DMS153 (cell line): ENCODE measurements at places on chromosomes 3 and 15.

DNA sequence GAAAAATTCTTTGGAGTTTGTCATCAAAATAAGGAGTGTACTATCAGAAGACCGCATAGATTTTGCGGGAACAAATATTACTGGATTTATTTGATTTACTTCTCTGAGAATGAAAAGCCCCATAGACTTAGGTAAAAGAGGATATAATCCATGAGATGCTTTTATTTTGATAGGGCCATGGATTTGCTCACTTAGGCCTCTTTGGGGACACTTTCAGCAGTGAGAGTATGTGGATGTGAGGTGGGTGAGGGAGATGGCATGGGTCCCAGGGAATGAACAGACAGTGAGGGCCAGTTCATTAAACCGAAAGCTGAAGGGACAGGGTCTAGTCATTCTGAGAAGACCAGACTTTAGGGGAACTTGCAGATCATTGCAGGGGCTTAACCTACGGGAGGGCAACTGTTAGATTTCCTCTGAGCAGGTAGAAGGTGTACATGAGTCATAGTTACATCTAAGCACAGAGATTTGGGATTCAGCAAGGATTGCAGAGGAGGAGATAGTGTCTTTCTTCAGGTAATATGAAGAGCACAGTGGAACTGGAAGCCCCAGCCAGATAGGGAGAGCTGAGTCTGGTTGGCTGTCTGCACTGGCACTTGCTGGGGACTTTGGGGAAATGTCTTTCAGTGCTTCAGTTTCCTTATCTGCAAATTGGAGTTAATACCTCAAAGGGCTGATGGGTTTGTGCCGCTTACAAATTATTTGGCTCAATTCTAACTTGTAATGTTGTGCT is 30.8 kb downstream of the SH3GL3 start:
- no peak for DNase-seq

DNA sequence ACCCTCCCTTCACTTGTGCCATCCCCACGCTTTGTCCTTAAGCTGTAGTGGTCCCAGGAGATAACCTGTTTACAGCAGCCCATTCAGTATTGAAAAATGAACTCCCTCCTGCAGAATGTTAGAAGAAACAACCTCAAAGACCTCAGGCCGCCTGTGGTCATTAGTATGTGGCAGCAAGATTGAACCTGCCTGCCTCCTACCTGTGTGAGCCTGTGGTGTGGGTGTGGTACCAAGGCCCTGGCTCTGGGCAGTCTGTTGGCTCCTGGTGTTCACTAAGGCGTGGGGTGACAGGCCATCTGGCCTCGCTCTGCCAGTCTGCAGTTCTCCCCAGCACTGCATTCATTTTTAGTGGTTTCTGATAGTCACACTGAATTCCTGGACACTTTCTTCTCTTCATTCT is 21.0 kb downstream of the LSM3 start:
- DNase-seq: no peak

DNA sequence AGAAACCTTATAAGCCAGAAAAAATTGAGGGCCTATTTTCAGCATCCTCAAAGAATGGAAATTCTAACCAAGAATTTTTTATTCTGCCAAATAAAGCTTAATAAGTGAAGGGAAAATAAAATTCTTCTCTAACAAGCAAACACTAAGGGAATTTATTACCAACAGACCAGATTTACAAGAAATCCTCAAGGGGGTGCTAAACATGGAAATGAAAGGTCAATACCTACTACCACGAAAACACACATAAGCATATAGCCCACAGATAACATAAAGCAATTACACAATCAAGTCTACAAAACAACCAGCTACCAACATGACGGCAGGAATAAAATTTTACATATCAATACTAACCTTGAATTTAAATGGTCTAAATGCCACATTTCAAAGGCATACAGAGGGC is 883.5 kb downstream of the SI start:
- DNase-seq: no peak

DNA sequence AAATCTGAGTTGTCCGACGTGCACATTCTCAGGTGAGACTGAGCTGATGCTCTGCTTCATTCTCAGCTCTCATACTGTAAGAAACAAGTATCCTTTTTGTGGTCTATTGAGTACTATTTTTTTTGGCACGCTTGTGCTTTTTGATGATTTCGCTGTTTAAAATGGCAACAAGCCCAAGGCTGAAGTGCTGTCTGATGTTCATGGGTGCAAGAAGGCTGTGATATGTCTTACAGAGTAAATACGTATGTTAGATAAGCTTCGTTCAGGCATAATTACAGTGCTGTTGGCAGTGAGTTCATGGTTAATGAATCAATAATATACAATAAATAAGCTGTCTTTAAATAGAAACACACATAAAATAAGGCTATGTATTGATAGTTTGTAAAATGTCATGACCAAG is 27.2 kb downstream of the AQR start:
- DNase-seq: no peak

DNA sequence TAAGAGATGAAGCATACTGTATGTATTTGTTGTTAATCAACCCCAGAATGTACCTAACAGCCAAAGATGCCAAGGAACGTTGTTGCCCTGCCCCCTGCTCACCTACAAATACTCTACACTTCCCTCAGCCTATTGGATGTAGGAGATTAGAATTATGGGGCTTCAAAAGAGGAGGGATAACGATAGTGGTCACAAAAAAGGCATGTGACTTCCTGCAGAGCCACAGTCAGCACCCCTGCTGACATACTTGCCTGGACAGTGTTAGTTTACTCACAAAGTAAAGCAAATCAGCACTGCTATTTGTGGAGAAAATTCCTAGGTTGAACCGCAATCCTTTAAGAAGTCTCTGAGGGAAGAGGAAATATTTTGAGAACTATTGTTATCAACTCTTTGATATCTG is 37.9 kb downstream of the PARP15 start:
- no peak for DNase-seq
